ENCODE measurements at places on chromosomes 2 and 18.

DNA sequence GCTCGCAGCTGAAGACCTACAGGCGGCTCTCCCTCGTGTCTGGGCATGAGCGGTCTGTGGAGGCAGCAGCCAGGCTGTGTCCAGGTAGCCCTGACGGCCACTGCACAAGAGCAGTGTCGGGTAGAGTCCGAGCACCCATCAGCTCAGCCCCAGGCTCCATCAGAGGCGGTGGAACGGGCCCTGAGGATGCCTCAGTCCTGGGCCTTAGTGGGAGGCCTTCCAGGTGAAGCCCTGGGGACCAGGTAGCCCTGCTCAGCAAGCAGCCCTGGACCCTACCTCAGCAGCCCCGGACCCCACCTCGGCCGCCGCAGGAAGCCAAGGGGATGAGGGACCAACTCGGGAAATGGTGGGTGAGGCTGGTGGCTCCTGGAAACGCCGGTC lies 21.3 kb upstream of the KLF11 start:
- DNase-seq, result no peak

DNA sequence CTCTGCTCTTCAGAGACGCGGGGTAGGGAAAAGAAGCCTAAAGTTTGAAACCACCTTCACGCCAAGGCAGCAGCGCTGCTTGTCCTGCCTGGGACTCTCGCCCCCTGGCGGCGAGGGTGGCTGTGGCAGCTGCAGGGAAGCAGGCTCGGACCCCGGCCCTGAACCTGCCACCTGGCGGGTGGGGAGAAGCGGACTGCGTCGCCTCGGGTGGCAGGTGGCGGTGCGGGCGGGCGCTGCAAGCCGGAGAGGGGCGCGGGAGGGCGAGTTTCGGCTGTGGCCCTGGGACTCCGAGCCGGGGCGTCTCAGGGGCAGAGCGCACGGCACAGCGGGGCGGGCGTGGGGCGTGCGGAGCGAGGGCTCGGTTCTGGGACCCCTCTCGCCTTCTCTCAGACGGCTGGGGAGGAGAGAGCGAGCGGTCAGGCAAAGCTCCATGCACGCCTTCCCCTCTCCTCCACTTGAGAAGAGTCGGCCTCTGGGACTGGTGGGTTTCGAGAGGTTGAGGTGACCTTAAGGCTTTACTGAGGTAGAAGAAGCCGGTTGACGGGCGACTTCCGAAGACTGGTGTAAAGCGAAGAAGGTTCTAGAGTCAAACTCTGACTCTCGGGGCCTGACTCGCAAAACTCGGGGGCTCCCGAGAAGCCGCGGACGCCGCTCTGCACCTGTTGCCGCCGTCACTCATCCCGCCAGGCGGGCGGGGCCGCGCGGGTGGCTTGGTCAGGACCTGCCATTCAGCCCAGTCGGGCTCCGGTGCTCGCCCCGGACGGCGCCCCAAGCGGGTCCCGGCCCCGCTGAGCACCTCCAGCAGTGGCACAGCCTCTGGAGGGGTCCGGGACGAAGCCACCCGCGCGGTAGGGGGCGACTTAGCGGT lies 1.1 kb upstream of the BOLL start:
- DNase-seq, result peak; percentile 36

- no peak for DNase-seq
Measured at GRCh38 chr18:72086421-72086820, 457.7 kb downstream of the CBLN2 start.

DNA sequence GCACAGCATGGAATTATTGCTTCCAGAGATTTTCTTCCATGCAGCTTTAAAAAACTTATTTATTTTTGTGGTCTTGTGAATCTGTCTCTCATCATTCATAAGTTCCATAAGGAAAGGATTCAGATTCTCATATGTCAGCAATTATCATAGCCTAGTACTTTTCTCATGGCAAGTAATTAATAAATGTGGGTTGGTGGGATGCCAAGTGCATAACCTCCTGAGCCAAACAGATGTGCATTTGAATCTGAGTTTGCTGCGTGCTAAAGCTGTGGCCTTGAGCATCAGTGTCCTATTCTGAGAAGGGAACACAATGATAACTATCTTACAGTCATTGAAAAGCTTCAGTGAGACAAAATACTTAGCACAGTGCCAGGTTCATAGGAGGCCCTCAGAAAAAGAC lies 331.9 kb downstream of the PDE11A start:
- DNase-seq, result no peak

DNA sequence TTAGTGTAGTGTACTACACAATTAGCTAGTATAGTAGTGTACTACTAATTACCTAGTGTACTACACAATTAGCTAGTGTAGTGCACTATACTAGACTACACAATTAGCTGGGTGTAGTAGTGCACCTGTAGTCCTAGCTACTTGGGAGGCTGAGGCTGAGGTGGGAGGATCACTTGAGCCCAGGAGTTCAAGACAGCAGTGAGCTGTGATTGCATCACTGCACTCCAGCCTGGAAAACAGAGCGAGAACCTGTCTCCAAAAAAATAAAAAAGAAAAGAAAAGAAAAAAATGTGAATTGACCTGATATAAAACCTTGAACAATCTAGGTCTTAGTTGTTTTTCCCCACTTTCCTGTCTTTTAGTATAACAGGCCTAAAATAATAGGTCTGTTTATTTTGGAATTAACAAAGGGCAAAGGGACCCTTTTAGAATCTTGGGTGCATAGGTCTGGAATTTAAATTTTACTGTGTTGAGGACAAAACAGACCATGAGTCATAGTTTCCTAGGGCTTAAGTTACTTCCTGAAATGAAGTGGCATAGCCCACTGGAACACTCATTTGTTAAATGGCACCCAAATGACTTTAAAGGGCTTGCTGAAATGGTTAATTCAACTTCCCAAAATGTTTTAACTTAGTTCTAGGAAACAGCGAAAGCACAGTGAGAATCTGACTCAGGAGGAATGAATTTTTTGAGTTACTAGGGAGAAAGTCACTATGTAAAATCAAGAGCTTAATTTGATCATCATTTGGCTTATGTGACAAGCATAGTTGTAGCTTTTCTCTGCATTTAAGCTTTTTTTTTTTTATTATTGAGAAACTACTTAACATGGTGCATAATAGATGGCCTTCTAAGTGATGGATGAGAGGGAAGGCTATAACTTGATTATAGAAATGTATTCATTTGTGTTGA lies 50.7 kb upstream of the ARL5A start:
- DNase-seq, result no peak

DNA sequence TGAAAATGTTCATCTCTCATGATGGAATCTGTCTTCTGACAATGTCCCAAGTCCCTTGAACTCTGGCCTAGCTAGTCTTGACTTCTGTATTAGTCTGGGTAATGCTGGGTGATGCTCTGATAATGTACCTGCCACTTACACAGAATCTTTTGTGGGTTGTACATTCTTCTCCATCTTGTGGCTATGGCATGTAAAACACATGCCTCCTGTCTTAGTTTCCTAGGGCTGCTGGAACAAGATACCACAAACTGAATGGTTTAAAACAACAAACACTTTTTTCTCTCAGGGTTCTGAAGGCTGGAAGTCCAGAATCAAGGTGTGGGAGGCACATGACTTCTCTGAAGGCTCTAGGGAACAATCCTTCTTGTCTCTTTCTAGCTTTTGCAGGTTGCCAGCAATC lies 57.1 kb downstream of the RAPGEF4 start:
- DNase-seq, result no peak

DNA sequence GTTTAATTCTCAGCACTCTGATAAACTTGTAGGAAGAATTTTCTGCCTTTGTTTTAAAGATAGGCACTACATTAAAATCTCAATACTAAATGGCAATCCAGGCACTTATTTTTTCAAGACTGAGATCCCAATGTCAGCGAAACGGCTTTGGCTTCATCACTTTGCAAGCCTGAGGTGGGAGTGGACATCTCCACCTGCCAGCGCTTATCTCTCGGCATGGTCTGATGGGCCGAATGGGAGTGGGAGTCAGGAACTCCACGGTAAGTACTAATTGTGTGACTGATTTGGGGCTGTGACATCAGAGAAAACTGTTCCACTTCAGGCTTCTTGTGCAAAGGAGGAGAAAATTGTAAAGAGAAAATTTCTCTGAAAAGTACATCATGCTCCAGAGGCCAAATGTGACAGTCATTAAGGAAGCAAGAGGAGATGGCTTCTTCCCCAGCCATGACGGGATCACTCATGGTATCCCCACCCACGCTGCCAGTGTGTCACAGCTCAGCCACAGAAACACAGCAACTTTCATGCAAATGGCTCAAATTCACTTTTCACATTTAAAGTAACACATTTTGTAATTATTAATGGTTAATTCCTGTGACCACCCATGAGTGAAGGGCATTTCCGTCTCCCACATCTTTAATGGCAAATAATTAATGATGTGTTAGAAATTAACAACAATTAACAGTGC lies 385.5 kb upstream of the HNRNPA3 start:
- no peak for DNase-seq

DNA sequence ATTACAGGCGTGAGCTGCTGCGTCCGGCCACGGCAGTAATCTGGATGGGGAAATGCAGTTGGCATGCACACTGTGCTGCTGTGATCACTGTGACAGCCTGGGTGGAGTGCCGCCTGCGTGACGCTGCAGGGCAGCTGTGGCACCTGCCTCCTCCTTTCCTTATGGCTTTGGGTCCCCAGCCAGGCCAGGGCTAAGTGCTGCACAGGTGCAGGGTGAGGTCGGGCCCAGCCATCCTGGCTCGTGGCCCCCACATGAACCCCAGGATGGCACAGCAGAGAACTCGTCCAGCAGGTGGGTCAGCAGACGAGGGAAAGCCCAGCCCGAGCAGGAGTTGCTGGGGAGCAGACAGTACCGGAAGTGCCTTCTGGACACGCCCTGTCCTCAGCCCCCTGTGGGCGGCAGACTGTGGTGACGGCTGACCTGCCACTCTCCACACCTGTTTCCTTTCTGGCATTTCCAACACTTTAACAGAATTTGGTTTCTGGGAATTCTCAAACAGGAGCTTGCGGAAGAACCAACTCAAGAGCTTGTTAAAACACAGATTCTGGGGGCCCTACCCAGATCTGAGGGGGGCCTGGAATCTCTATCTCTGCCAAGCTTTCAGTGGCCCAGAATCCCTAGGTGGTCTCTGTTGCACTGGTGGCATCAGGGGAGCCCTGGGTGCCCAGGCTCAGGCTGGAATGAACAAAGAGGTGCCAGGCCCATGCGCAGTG lies 16.9 kb downstream of the HS1BP3 start:
- no peak for DNase-seq

- no peak for DNase-seq
Measured at GRCh38 chr2:74538881-74539339, 9.2 kb downstream of the HTRA2 start.

GRCh38 chr2:170019060-170019805 lies 158.7 kb upstream of the MYO3B start:
- DNase-seq, result no peak

GRCh38 chr2:72789241-72789640 lies 36.6 kb downstream of the EXOC6B start:
- DNase-seq, result no peak

GRCh38 chr2:223949241-223949840 lies 4.2 kb upstream of the WDFY1 start:
- DNase-seq, result no peak

- DNase-seq, result no peak
Measured at GRCh38 chr18:72201032-72201431, 343.1 kb downstream of the CBLN2 start.

DNA sequence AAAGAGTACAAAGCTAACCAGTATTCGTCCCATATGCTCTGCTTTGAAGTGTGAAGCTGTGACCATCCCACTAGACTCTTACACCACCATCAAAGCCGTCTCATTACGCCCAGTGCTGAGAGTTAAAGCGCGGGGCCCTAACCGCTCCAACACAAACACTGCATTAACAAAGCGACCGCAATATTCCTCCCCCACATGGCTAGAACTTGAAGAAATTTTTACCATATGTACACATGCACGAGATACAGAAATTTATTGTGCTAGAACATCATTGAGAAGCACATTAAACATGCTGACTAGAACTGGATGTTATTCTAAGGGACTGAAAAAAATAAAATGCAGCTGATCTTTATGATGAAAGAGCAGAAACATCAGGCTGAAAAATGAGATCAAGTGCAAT lies 20.5 kb downstream of the FTCDNL1 start:
- DNase-seq, result no peak

DNA sequence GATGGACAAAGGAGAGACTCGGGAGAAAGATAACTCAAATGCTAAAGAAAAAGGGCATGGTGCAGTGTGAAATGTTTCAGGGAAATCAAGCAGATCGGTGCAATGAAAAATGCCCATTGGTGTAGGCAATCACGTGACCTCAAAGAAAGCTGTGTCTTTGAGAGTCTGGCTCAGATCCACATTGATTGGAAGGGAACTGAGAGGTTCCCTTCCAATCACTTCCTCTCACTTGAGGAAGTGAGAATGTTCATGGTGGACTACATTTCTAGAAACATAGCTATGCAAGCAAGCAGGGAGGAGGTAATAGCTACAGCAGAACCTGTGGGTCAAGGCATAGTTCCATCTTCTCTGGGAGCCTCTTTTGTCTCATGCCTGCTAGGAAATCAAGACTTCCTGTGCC lies 187.4 kb downstream of the LPIN1 start:
- DNase-seq, result no peak

DNA sequence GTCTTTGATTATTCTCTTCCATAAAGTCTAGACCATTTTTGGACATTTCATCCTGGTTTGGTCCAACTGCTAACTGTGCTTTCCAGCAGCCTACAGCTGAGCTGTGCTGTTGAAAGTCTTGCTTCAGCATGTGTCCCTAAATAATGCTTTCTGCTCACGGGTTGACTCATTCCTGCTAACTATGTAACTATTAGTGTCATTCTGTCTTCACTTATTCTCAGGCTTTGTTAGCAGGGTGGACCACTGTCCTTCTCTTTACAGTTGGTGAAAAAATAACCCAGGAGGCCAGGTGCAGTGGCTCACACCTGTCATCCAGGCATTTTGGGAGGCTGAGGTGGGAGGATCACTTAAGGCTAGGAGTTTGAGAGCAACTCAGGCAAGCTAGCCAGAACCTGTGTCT lies 8.9 kb downstream of the ADAM23 start:
- DNase-seq, result no peak

DNA sequence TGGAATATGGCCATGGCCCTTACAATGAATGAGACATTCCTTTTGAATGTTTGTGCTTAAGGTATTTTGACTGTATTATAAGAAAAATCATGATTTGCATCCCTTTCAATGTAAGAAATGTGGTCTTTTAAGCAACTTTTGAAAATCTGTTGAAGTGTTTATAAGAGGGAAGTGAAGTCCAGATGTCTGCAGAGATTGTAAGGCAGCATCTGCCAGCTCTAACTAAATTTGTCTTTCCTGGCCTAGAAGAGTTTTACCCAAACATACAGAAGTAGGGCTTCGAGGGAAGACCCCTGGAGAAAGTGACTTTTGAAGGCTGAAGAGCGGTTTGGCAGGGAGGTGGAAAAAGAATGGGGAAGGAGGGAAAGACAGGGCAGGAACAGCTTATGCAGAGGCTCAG lies 12.2 kb downstream of the EML6 start:
- no peak for DNase-seq
